ENCODE measurements at places on chromosomes 3 and 15.

DNA sequence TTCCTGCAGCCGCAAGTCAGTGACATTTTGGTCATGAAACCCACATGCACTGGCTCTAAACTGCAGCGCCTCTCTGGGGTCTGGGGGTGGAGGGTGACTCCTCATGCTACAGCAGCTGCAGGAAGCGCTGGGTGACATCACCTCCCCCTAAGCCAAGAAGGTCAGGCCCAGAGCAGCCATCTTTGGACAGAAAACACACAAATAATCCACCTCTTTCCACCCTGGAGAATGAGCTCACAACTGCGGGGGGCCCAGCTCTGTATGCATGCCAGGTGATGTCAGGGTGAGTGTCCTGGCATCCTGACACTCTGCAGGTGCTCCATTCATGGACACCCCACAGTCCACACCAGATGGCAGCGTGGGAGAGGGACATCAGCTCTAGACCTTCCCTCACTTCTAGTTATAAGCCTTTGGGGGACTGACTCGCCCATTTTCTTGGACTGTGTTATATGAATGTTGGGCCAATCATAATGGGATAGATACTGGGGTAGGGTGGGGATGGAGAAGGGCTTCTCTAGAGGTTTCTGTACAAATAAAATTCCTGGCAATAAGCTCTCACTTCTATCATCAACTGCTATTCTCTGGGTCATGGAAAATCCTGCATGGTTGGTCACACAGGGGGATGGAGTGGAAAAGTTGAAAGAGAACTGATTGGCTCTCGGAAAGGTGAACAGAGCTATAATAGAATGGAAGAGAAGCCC lies 70.7 kb upstream of the THBS1 start:
- DNase-seq, result no peak

- DNase-seq, result no peak
Measured at GRCh38 chr3:10950476-10951294, 41.9 kb upstream of the SLC6A1 start.

DNA sequence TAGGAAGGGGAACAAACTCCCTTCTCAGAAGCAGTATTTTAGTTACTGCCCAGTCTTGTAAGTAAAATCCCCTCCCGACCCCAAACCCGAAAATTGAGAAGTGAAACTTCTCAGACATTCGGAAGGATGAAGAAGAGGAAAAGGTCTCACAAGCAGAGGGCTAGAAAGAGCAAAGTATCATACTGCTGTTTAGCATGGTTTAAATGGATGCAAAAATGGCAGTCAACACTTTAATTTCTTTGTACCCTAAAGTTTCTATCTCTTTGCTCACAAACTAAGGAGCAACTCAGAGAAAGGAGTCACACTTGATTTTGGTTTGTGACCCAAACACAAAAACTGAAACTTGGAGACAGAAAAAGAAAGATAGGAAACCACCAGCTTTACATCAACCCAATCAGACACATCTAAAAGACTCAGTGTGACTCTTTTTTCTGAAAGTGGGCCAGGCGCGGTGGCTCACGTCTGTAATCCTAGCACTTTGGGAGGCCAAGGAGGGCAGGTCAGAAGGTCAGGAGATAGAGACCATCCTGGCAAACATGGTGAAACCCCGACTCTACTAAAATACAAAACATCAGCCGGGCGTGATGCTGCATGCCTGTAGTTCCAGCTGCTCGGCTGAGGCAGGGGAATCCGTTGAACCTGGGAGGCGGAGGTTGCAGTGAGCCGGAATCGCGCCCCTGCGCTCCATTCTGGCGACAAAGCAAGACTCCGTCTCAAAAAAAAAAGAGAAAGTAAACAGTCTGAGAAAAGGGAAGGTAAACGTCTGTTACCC lies 63.2 kb upstream of the ATP11B start:
- no peak for DNase-seq

- no peak for DNase-seq
Measured at GRCh38 chr15:64776402-64776786, 1.0 kb upstream of the RBPMS2 start.

- DNase-seq, result no peak
Measured at GRCh38 chr3:45477041-45477725, 88.8 kb downstream of the LARS2 start.

- DNase-seq, result no peak
Measured at GRCh38 chr3:100221159-100221558, 39.6 kb upstream of the TBC1D23 start.

Data from activated CD4-positive, alpha-beta T cell treated with anti-CD3 and anti-CD28 coated beads, Interleukin-2, amount 50 U/mL, for 4 hours (primary cell).